Activated CD4-positive, alpha-beta T cell treated with anti-CD3 and anti-CD28 coated beads, Interleukin-2, amount 10 ng/mL, durations not matched to agents 24 days and 14 days (primary cell): ENCODE measurements at places on chromosomes 11 and 22. TPM values are rescaled to one million over a fixed set of nuclear protein-coding genes. Genes with fewer than 3 reads are reported as not detected.

The MYO18B gene
- total RNA-seq = 0.40 and 0.49 TPM in 2 replicates

The OR51A2 gene
- total RNA-seq = not detected in 2 replicates

The HRAS gene
- 70.8 and 94.4 TPM in 2 replicates for total RNA-seq

The OR5B21 gene
- not detected in 2 replicates for total RNA-seq

The SEPTIN3 gene
- 5.7 and 6.8 TPM in 2 replicates for total RNA-seq

The MUC5AC gene
- total RNA-seq = not detected in 2 replicates

The IFITM10 gene
- 0.12 and 0.14 TPM in 2 replicates for total RNA-seq

The CD3E gene
- 571 TPM in 2 replicates for total RNA-seq

The SLC22A6 gene
- not detected in 2 replicates for total RNA-seq

The PLA2G3 gene
- not detected in 2 replicates for total RNA-seq

The OR52N4 gene
- total RNA-seq = 0.38 TPM in 1 of 2 replicates, not detected in the other

The WT1 gene
- not detected in 2 replicates for total RNA-seq

The CEP57 gene
- 75.7 and 87.6 TPM in 2 replicates for total RNA-seq

The FAM83F gene
- total RNA-seq = 0.17 and 0.23 TPM in 2 replicates

The HEPN1 gene
- total RNA-seq = not detected in 2 replicates

The CASP1 gene
- total RNA-seq = 18.7 and 21.6 TPM in 2 replicates

The SNRPD3 gene
- 166 and 175 TPM in 2 replicates for total RNA-seq

The ABCG4 gene
- total RNA-seq = 0.07 TPM in 1 of 2 replicates, not detected in the other

The ANKK1 gene
- total RNA-seq = not detected in 2 replicates

The CDKN1C gene
- total RNA-seq = 1.8 and 2.0 TPM in 2 replicates

The IL18 gene
- total RNA-seq = 0.12 TPM in 1 of 2 replicates, not detected in the other

The SYT13 gene
- total RNA-seq = not detected in 2 replicates

The MRGPRX3 gene
- total RNA-seq = not detected in 2 replicates

The MAPK8IP1 gene
- total RNA-seq = 0.49 and 0.83 TPM in 2 replicates

The ZNF280A gene
- not detected in 2 replicates for total RNA-seq

The OR51B4 gene
- not detected in 2 replicates for total RNA-seq

The OR4D11 gene
- not detected in 2 replicates for total RNA-seq

The POTEH gene
- not detected in 2 replicates for total RNA-seq

The C11orf68 gene
- 20.9 and 21.1 TPM in 2 replicates for total RNA-seq

The SLC43A3 gene
- total RNA-seq = 255 and 261 TPM in 2 replicates

The RCOR2 gene
- total RNA-seq = 0.26 and 0.28 TPM in 2 replicates

The IFITM5 gene
- total RNA-seq = not detected in 2 replicates

The SOX6 gene
- total RNA-seq = not detected in 2 replicates

The VSIG2 gene
- total RNA-seq = 0.23 TPM in 1 of 2 replicates, not detected in the other

The OR10A2 gene
- not detected in 2 replicates for total RNA-seq

The RELA gene
- total RNA-seq = 95.7 and 98.2 TPM in 2 replicates

The MICAL2 gene
- 501 and 510 TPM in 2 replicates for total RNA-seq

The TMPRSS4 gene
- not detected in 2 replicates for total RNA-seq

The SCN4B gene
- total RNA-seq = 0.07 and 0.36 TPM in 2 replicates

The CSNK2A3 gene
- 1.1 and 2.1 TPM in 2 replicates for total RNA-seq

The MMP1 gene
- total RNA-seq = not detected in 2 replicates

The WDR74 gene
- 145 and 153 TPM in 2 replicates for total RNA-seq

The OR52L1 gene
- total RNA-seq = not detected in 2 replicates
